ENCODE measurements at places on chromosomes 1 and 21.

- no peak for DNase-seq
Observed at GRCh38 chr1:246108278-246108925, 398.7 kb downstream of the SMYD3 start.

GRCh38 chr1:181089676-181090544 is 1.4 kb downstream of the IER5 start:
- DNase-seq, result no peak

GRCh38 chr1:71232166-71232763 is 151.4 kb upstream of the ZRANB2 start:
- DNase-seq, result no peak

- DNase-seq, result no peak
Observed at GRCh38 chr1:57164584-57164983, 198.8 kb upstream of the C8B start.

- DNase-seq, result no peak
Observed at GRCh38 chr21:34754690-34755647, 86.2 kb downstream of the CLIC6 start.

DNA sequence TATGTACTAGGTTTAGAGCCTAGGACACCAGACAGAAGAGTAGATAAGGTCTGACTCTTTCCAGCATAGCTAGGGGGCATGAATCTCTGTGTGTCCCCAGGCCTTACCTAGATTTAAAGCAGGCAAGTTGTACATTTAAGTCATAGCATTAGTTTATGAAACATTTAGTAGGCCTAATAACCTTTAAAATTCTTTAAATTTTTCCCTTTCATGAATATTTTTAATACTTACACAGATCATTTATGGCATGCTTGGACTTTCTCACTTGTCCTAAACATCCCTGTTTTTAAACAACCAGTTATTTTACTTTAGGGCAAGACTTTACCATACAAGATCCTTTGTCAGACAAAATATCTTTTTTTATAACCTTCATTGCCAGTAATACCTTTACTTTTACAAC is 258.4 kb upstream of the ZRANB2 start:
- no peak for DNase-seq

GRCh38 chr1:201877877-201878401 is 10.8 kb upstream of the SHISA4 start:
- peak; percentile 70 for DNase-seq

GRCh38 chr1:33010932-33011731 is 25.6 kb downstream of the AK2 start:
- no peak for DNase-seq

- DNase-seq, result no peak
Observed at GRCh38 chr1:209648931-209649776, 3.1 kb downstream of the LAMB3 start.

Measured in putamen (tissue), 1 donor.